ENCODE measurements at places on chromosomes 11 and 22.

DNA sequence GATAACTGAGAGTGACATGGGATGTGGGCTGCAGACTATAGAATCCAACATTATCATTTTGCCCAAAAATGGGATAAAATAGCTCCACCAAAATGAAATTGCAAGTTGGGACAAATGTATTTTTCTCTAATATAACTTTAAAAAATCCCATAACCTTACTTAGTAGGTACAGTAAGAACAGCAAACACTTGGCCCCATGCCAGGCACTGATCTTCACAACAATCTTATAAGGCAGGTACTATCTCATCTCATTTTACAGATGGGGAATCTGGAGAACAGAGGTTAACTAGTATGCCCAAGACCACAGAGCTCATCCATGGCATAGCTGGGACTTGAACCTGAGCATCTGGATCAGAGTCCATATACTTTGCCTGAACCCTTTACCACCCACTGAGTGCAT is 13.5 kb upstream of the ARHGEF17 start:
- DNase-seq = no peak

DNA sequence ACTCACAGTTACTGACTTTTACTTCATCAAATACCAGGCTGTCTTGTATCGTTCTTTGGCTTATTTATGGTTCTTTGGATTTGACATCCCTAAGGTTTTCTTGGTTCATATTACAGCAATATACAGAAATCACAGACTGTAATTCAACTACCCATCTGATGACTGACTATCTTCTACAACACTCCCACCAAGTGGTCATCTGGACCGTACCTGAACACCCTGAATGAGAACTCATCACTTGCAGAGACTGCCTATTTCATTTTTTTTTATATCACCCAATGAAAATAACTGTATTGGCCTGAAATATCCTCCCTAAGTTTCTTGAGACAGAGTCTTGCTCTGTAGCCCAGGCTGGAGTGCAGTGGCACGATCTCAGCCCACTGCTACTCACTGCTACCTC is 9.5 kb upstream of the UPB1 start:
- no peak for DNase-seq

DNA sequence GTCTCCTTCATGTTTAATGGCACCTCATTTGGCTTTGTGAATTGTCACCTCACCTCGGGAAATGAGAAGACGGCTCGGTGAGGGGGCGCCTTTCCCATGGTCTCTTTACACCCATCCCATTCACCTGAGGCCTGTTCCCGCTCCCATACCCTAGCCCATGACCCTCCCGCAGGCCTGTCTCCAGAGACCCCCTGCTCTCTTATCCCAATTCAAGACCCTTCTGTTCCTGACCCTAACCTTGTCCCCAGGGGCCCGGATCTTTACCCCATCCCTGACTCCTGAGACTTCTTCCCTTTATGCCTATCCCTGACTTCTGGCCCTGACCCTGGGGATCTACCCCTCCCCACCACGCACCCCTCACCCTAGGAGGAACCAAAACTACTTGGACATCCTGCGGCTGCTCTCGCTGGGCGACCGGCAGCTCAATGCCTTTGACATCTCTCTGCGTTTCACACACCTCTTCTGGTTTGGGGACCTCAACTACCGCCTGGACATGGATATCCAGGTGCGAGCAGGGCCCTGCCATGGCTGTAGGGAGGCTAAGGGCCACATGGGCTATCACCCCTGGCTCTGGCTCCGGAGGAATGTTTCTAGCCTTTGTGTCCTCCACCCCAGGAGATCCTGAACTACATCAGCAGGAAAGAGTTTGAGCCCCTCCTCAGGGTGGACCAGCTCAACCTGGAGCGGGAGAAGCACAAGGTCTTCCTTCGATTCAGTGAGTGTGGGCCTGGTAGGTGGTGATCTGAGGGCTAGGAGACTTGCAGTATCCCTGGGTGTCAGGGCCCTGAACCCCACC is 7.9 kb downstream of the INPPL1 start:
- no peak for DNase-seq

DNA sequence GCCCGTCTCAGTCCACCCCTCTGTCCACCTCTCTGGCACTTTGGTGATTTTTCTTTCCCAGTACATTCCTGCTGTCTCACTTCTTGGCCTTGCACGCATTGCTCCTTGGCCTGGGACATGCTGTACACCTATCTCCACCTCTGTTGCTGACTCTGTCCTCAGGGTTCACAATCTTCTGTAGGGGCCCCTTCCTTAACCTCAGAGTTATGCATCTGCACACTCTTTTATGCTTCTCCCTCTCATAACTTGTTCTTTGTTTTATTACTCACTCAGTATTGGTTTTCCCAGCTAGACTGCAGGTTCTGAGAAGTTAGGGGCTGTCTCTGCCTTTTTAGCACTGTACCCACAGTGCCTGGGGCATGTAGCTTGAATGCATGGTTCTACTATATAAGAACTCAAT is 139.1 kb upstream of the MTMR2 start:
- DNase-seq = peak; percentile 42

DNA sequence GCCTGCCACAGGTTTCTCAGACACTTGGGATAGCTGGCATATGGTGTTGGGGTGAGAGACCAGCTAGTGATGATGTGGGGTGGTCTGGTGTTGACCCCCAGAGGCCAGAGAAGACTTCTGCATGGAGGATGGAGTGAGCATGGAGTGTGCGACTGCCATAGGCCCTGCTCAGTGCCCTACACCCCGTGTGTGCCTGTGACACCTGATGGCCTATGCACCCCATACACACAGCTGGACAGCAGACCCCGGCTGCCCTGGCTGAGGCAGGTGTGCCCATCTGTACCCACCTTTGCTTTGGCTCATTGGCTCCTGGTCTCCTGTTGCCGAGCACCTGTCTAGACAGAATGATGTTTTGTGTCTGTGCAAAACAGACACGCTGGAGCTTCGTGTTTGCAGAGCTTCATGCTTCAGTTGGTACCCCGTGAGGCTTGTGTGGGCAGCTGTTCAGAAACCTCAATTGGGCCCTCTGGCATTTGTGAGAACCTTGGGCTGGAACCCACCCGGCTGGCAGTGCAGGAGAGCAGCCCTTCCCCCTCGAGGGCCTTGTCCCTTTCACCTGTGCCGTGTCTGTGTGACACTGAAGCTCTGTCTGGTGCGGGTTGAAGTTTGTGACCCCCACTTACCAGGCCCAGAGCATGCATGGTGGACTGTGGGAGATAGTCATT is 27.6 kb downstream of the BCR start:
- DNase-seq = no peak

GRCh38 chr22:28012832-28013460 is 93.9 kb upstream of the PITPNB start:
- no peak for DNase-seq

DNA sequence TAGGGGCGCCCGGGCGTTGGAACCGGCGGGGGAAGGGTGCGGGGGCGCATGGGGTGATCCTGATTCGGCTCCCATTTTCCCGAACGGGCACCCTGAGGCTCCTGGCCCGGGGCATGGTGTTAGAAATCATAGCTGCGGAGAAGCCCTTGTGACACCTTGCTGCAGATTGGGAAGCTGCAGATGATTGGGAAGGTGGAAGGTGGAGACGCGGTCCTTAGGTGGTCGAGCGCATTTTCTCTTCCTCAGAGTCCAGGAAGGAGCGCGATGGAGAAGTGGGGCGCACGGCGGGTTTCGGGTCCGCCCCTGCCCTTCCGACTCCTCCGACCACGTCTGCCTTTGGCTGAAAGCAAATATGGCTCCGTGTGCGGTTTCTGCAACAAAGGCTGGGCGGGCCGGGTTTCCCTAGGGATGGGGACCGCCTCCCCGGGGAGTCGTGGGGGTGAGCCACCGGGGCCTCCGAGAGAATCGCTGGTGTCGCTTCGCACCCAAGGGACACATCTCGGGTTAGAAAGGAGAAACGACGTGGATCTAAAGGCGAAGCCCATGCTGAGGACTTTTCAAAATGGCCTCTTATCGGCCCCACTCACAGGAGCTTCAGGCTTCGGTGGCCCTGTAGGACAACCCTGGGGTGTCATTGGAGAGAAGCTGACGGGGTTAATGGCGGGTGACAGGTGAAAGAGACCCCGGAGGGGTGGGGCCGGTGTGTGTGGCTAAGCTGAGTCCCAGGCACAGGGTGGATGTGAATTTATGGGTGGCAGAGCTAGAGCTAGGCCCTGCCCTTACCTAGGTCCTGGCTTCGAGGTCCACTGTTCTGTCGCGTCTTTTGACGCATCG is 707 bp upstream of the FTH1 start:
- peak; percentile 50 for DNase-seq

- DNase-seq = no peak
Measured at GRCh38 chr11:27392278-27393114, 29.5 kb upstream of the CCDC34 start.

- DNase-seq = no peak
Measured at GRCh38 chr11:47276923-47277322, 7.0 kb downstream of the MADD start.

- DNase-seq = no peak
Measured at GRCh38 chr11:64568584-64569140, 22.4 kb upstream of the SLC22A12 start.

- DNase-seq = peak; percentile 82
Measured at GRCh38 chr11:63985812-63986155, 454 bp upstream of the OTUB1 start.

GRCh38 chr11:30983143-30983542 is 386.4 kb downstream of the DCDC1 start:
- DNase-seq = no peak

DNA sequence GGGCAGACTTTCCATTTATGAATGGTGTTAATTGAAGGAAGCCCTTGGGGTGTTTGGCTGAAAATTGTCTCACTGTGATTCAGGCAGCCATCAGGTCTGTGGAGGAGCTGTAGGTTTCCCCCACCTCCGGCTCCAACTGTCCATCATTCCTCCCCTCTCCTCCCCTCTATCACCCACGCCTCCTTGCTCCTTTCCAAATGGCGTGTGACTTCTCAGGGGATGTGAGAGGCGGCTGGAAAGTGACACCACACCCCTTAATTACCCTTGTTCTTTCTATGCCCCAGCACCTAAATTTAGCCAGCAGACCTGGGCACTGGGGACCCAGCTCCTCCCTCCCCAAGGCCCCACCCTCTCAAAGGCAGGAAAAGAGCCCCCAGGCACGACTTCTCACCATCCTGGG is 38.1 kb upstream of the SYT7 start:
- DNase-seq = no peak

DNA sequence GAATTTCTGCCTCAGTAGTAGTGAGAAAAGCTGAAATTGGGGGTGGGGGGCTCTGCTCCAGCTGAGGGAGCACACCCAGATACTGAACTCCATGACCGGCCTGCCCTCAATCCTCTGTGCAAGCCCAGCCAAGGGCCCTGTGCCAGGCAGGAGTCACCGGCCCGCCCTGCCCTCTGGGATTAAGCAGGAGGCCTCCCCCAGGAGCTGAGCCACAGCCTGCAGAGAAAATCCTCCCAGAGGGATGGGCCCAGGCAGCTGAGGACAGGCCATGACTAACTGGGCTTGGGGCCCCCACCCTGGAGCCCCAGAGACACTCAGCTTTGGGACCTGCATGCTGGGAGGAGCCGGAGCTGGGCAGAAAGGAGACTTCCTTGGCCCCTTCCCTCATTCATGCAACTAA is 48.8 kb downstream of the MN1 start:
- no peak for DNase-seq

GRCh38 chr22:36280379-36280778 is 27.4 kb downstream of the APOL1 start:
- DNase-seq = no peak

GRCh38 chr11:33868647-33869461 is 23.0 kb downstream of the LMO2 start:
- DNase-seq = no peak

DNA sequence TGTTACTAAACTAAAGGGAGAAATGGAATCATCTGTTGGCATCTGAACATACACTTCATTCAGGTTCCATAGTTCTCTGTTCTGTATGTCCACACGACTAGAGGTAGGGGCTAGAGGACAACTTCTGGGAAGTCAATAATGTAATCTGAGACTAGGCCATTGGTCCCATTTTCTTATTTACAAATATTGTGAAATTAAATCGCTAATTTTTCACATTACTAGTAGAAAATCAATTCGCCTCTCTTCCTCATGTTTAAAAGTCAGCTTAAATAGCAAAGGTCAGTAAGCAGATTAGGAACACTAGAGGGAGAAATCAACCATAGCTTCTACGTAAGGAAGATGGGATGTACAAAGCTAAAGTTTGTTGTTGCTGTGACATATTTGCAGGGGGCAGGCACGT is 59.7 kb downstream of the CADM1 start:
- DNase-seq = no peak

- DNase-seq = no peak
Measured at GRCh38 chr22:43706571-43707328, 105.4 kb downstream of the EFCAB6 start.

- DNase-seq = no peak
Measured at GRCh38 chr22:45918459-45919370, 58.2 kb downstream of the WNT7B start.

GRCh38 chr11:65960824-65961266 is 689 bp upstream of the SART1 start:
- DNase-seq = no peak

GRCh38 chr11:116948391-116948790 is 111.0 kb upstream of the APOA1 start:
- DNase-seq = peak; percentile 68

- peak; percentile 52 for DNase-seq
Measured at GRCh38 chr11:63573881-63574855, 11.0 kb upstream of the PLAAT2 start.

- DNase-seq = no peak
Measured at GRCh38 chr11:64622681-64623080, 31.7 kb downstream of the SLC22A12 start.

DNA sequence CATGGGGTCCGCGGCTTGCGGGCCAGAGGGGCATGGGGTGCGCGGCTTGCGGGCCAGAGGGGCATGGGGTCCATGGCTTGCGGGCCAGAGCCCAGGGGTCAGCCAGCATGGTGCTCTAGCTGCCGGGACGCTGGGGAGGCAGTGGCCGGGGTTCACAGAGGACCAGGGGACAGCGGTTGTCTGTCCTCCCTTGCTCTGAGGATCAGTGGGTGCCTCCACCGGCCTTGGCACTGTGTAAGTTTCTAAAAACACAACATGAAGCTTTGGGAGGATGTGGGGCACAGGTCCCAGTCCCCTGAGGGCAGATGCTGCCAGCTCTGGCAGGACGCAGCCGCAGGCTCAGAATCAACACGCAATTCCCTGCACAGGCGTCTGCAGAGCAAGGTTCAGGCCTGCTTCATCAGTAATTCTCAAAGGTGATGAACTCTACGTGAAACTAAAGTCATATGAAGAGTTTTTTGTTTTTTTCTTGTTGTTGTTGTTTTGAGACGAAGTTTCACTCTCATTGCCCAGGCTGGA is 3.0 kb downstream of the MLC1 start:
- no peak for DNase-seq

- DNase-seq = peak; percentile 74
Measured at GRCh38 chr11:62324731-62325556, 12.3 kb upstream of the ASRGL1 start.

DNA sequence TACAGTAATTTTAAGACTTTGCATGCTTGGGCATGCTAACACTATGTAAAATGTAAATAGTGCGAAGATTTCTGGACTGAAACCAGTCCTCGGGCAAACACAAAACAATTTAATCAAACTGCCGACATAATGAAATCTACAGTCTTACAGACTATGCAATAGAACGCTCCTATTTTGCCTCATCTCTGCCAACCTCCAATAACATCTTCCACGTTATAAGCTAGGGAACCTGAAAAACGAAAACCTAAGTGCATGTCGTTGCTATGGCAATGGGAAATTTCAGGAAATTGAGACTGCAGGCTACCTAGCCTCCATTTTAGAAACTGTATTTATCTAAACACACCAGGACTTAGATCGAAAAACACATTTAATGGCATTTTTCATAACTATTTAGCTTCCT is 1.1 kb downstream of the CSTF3 start:
- DNase-seq = peak; percentile 28

GRCh38 chr11:74710281-74710938 is 20.8 kb downstream of the CHRDL2 start:
- DNase-seq = no peak

GRCh38 chr11:12074529-12075195 is 35.7 kb upstream of the MICAL2 start:
- no peak for DNase-seq
